ENCODE measurements at places on chromosomes 4 and X. TPM values are rescaled to one million over a fixed set of nuclear protein-coding genes. Genes with fewer than 3 reads are reported as not detected.

DNA sequence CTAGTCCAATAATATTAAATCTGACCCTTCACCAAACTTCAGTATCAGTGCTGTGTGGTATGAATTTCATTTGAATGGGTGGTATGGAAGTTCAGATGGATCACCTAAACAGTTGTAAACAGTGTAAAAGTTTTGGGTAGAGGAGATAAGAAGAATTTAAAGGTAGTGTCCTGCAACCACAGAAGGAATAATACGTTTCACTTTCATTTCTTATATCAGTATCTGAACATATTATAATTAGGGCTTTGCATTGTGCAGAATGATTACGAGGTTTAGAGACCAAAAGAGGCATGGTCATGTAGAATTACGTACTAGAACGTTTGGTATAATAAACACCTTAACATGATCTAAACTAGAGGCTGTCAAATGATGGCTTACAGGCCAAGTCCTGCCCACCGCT lies 116.1 kb downstream of the PDLIM5 start:
- no peak for DNase-seq
- no peaks in the 10 kb centered on the region for H3K36me3 ChIP-seq
- no peaks in the 10 kb centered on the region for H3K27me3 ChIP-seq
- no peak overlapping the region for H3K4me3 ChIP-seq
- H3K27ac ChIP-seq = no peak overlapping the region
- H3K4me1 ChIP-seq = no peaks in the 10 kb centered on the region

The PAGE2B gene
- not detected for total RNA-seq

DNA sequence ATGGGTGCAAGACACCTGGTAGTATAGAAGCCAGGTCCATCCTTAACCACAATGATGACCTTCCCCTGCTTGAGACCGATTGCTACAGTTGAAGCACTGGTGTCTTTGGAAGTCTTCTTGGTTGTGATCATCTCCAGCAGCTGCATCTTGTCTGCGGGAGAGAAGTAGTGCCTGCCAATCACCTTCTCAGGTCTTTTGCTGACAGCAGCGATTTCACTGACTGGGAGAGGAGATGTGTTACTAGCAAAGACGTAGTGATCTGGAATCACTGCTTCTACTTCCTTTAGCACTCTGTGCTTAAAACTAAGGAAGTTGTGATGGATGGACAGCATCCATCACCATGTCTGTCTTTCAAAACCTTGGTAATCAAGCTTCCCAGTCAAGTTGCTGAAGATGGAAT lies 25.9 kb downstream of the CPE start:
- H3K4me1 ChIP-seq = no peaks in the 10 kb centered on the region
- H3K36me3 ChIP-seq = no peaks in the 10 kb centered on the region
- no peaks in the 10 kb centered on the region for H3K27me3 ChIP-seq
- DNase-seq = no peak
- H3K4me3 ChIP-seq = no peak overlapping the region

DNA sequence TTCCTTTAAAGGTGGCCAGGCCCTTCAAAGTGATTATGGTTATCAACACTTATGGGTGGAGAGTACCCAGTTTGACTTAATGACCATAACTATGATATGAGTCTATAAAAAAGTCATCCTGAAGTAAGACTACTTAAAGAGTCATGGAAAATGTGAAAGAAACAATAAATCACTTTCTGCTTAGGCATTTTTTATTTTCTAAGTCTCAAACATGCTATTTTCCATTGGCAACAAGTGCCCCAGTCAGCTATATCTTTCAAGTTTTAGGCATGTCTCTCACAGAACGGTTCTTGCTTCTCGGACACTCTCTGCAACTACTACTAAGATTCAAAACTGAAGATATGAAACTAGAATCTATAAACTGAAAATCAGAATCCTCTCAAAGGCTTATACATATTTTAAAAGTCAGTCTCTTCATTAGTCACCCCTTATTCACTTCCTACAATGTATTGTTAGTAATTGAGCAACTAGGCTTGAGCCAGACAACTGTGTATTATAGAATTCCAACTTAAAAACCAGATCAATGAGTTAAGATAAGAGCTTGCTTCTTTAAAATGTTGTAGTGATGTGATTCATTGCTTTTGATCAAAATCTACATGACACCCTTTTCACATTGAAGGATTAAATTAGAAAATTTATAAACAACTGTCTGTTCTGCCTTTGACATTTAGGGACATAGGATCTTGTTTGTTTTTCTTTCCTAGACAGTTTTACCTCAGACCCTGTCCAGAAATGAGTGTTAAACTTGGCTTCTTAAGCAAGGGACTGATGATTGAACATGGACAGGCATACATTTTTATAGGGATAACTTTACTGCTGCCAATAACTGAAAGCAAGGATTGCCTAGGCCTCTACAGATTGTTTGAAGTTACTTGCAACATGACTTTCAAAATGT lies 2.9 kb downstream of the ANTXR2 start:
- peaks cover 16% of the 10 kb centered on the region for H3K4me1 ChIP-seq
- H3K36me3 ChIP-seq = peaks cover 3% of the 10 kb centered on the region
- no peak for DNase-seq

DNA sequence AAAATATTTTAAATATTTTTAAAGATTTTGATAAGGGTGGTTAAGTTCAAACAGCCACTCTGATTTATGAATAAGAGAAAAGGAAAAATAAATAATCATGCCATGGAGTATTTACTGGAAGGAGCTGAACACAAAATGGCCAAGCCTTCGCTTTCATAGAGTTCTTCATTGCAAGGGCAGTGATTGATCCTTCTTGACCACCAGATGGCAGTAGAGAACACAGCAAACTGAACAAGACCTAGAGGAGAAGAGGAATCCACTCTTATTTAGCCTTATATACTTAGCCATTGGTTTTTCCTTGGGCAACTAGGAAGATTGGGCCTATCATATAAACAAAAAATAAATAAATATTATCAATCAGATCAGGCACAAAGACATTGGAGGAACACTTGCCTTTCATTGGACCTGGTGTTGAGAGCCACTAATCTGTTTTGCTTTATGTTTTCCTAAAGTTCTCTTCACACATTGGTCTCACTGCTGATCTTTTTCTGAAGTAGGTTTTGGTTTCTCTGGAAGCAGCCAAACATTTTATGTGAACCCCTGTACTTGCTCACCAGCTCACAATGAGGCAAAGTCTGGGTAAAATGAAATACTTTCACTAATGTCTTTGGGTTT lies 58.1 kb upstream of the PARM1 start:
- no peak overlapping the region for H3K4me3 ChIP-seq
- no peaks in the 10 kb centered on the region for H3K27me3 ChIP-seq
- no peak for DNase-seq
- H3K36me3 ChIP-seq = no peaks in the 10 kb centered on the region
- no peak overlapping the region for H3K27ac ChIP-seq

The IL13RA2 gene
- total RNA-seq = not detected

The CSN1S1 gene
- total RNA-seq = not detected

DNA sequence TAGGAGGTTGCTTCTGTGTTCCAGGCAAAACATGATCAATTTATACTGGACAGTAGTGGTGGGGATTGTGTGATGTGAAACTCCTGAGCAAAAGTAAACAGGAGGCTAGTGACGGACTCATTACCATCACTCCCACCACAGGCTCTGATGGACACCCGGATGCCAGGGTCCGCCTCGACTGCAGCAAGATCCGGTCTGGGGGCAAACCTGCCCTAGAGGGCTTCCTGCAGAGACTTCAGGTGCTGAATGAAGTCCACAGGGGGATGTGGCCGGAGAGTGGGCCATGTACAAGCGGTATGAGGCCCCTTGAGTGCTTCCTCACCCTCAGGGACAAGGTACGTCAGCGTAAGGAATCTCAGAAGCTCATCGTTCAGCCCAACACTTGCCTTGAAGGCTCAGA lies 23.4 kb upstream of the TECRL start:
- H3K4me3 ChIP-seq = no peak overlapping the region
- H3K36me3 ChIP-seq = no peaks in the 10 kb centered on the region
- no peak overlapping the region for H3K27ac ChIP-seq

DNA sequence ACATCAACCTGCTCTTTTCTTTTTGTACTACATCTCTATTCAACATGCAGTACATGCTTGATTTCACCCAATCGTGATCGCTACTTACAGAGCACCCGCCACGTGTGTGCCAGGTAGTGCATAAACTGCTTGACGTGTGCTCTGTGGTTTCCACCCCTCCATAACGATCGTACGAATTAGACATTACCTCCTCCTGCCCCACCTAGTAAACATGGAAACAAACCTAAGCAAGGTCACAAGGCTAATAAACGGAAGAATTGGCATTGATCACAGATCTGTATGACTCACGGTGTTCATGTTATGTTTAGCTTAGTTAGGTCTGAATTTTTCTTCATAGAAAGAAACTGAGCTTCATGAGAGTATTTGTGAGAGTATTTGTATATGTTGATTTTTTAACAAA lies 64.1 kb downstream of the STX18 start:
- no peak overlapping the region for H3K4me3 ChIP-seq
- no peak for DNase-seq
- no peaks in the 10 kb centered on the region for H3K4me1 ChIP-seq
- no peaks in the 10 kb centered on the region for H3K36me3 ChIP-seq
- H3K27me3 ChIP-seq = no peaks in the 10 kb centered on the region

- H3K27ac ChIP-seq = no peak overlapping the region
- peak; percentile 24 for DNase-seq
- peaks cover 5% of the 10 kb centered on the region for H3K36me3 ChIP-seq
- H3K4me3 ChIP-seq = no peak overlapping the region
- H3K4me1 ChIP-seq = peaks cover 10% of the 10 kb centered on the region
Observed at GRCh38 chr4:25180524-25181131, 20.4 kb upstream of the SEPSECS start.

The RBMXL3 gene
- not detected for total RNA-seq

- no peaks in the 10 kb centered on the region for H3K36me3 ChIP-seq
- H3K4me1 ChIP-seq = no peaks in the 10 kb centered on the region
- no peaks in the 10 kb centered on the region for H3K27me3 ChIP-seq
- DNase-seq = no peak
- H3K4me3 ChIP-seq = no peak overlapping the region
Observed at GRCh38 chr4:94177822-94178221, 29.8 kb upstream of the SMARCAD1 start.

- H3K27ac ChIP-seq = no peak overlapping the region
- no peak for DNase-seq
- H3K4me1 ChIP-seq = no peaks in the 10 kb centered on the region
- H3K27me3 ChIP-seq = no peaks in the 10 kb centered on the region
Observed at GRCh38 chrX:96889726-96890125, 6.0 kb downstream of the RPA4 start.

DNA sequence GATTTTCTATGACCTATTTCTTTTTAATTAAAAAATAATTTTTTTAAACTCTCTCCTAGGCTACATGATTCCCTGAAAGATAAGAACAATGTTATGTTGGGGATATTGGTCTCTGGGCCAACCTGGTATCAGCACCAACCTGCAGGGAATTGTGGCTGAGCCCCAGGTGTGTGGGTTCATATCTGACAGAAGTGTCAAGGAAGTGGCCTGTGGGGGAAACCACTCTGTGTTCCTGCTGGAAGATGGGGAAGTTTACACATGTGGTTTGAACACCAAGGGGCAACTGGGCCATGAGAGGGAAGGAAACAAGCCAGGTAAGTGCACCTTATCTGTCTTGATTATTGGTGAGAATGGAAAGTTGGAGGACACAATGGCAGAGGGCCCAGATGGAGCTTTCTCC lies 13.5 kb downstream of the HERC3 start:
- peaks cover 36% of the 10 kb centered on the region for H3K36me3 ChIP-seq
- peaks cover 20% of the 10 kb centered on the region for H3K4me1 ChIP-seq
- H3K27ac ChIP-seq = no peak overlapping the region
- no peaks in the 10 kb centered on the region for H3K27me3 ChIP-seq
- peak; percentile 8 for DNase-seq
- H3K4me3 ChIP-seq = no peak overlapping the region

GRCh38 chrX:16643176-16643575 lies 6.8 kb upstream of the S100G start:
- H3K27me3 ChIP-seq = no peaks in the 10 kb centered on the region
- H3K27ac ChIP-seq = no peak overlapping the region
- no peaks in the 10 kb centered on the region for H3K4me1 ChIP-seq
